ENCODE measurements at places on chromosomes 1 and 21.
A peak's percentile ranks its signal among the peaks of the same experiment; 100 is the strongest.

GRCh38 chr21:26495283-26495849, 77.7 kb downstream of the CYYR1 start:
- no peak for DNase-seq

DNA sequence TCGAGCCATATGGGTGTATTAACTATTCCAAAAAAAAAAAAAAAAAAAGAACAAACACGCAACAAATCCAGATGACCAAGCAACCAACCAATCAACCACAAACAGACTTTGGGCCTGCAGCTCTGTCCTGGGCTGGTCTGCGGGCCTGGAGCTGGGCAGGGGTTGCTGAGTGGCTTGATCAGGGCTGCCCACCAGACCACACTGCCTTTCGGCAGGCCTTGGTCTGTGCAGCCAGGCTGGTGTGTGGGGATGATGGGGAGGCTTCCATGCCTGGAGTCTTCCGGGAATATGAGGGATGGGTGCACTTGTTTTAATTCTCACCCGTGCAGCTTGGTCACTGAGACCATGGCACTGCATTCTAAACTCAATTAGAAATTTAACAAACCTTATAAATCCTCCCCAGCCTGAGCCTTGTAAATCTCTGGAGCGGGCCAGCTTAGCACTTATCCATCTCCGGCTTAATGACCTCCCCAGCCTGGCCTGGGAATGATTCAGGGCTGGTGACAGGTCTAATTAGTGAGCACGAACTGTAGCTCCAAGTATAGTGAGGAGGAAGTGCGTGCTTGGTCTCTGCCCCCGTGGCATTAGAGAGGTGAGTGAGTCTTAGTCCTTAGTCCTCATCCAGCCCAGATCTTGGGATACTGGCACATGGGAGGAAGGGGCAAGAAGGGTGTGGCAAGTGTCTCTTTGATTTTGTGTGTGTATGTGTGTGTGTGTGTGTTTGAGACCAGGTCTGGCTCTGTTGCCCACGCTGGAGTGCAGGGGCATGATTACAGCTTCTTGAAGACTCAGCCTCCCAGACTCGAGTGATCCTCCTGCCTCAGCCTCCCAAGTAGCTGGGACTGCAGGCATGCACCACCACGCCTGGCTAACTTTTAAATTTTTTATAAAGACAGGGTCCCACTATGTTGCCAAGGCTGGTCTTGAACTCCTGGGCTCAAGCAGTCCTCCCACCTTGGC, 74.6 kb upstream of the CSF3R start:
- no peak for DNase-seq

DNA sequence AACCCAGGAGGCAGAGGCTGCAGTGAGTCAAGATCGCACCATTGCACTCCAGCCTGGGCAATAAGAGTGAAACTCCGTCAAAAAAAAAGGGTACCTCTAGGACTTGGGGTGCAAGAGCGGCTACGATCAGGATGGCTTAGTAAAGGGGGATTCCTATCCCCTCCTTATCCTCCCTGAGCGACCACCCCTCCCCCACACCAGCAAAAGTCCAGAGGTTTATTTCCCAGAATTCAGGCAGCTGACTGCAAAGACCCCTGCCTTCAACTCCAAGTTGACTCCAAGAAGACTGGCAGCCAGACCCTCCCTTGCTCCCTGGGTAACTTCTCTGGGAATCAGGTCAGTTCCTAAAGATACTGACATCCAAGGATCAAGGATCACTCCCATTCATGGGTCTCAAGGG, 12.4 kb upstream of the PRDM16 start:
- DNase-seq, result no peak

GRCh38 chr21:42388740-42389448, 7.0 kb downstream of the TMPRSS3 start:
- no peak for DNase-seq

GRCh38 chr1:1140673-1141072, 24.8 kb upstream of the C1orf159 start:
- DNase-seq, result no peak

GRCh38 chr1:22517956-22518355, 45.3 kb upstream of the EPHA8 start:
- no peak for DNase-seq

GRCh38 chr1:191350938-191351337, 807.3 kb upstream of the RGS18 start:
- DNase-seq, result no peak

- DNase-seq, result no peak
Measured at GRCh38 chr1:117392771-117393170, 25.5 kb downstream of the MAN1A2 start.

GRCh38 chr1:39927538-39927937, 25.8 kb upstream of the MYCL start:
- DNase-seq, result no peak

GRCh38 chr1:9586147-9586766, 2.5 kb upstream of the TMEM201 start:
- DNase-seq, result no peak

GRCh38 chr21:44578371-44579055, 1.9 kb downstream of the KRTAP10-5 start:
- no peak for DNase-seq

- no peak for DNase-seq
Measured at GRCh38 chr1:55833529-55834091, 618.4 kb upstream of the USP24 start.

DNA sequence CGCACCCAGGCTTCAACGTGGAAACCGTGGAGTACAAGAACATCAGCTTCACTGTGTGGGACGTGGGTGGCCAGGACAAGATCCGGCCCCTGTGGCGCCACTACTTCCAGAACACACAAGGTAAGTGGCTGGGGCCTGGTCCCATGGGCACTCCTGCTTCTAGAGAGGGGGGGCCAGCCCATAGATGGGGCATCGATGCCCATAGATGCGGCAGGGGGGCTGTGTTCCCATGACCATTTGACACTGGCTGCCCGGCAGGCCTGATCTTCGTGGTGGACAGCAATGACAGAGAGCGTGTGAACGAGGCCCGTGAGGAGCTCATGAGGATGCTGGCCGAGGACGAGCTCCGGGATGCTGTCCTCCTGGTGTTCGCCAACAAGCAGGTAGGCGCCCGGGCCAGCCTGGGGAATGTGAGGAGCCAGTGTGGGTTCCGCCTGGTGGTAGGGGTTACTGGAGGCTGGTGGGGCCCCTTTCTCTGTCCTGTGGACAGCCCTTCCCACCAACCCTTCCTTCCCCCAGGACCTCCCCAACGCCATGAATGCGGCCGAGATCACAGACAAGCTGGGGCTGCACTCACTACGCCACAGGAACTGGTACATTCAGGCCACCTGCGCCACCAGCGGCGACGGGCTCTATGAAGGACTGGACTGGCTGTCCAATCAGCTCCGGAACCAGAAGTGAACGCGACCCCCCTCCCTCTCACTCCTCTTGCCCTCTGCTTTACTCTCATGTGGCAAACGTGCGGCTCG, 5.6 kb downstream of the C1orf35 start:
- no peak for DNase-seq

GRCh38 chr1:221961532-221962292, 219.8 kb upstream of the DUSP10 start:
- peak; percentile 13 for DNase-seq

DNA sequence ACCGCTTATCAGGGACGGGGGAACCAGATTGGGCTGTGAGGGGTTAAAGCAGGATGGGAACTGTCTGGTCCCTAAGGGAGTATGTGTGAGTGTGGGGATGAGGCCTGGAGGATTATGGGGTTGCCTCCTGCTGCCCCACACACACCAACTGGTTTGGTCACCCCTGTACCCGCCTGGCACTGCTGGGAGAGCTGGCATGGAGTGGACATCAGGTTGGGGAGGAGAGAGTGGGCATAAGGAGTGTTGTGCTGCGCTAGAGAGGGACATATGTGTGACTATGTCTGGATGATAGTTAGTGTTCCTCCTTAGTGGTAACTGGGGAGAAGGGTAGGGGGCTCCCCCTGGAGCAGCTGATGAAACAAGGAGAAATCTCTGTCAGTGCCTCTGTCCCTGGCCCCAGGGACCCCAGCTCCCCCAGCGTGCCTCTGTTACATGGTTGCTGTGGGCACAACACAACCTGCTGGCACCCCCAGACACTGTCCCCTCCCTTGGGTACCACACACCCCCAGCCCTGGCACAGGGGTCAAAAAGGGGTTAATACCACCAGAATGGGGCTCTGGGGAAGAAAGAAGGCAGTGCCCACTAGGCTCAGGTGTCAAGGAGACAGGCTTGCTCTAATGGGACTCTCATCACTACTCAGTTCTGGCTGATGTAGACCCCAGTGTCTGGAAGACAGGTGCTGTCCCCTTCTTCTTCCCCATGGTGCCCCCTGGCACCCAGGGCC, 1.9 kb downstream of the ZBTB7B start:
- no peak for DNase-seq

Data from stimulated activated CD4-positive, alpha-beta T cell treated with anti-CD3 and anti-CD28 coated beads, Interleukin-2, amount 100 ng/mL, for 4 hours (primary cell).